ENCODE measurements at places on chromosomes 11 and 22. TPM values are rescaled to one million over a fixed set of nuclear protein-coding genes. Genes with fewer than 3 reads are reported as not detected.

- no peak overlapping the region for H3K4me3 ChIP-seq
- H3K4me1 ChIP-seq, result no peaks in the 10 kb centered on the region
- DNase-seq, result no peak
- H3K36me3 ChIP-seq, result peaks cover 95% of the 10 kb centered on the region
- H3K27ac ChIP-seq, result no peak overlapping the region
- no peaks in the 10 kb centered on the region for H3K27me3 ChIP-seq
These were observed 23.8 kb downstream of the CAPRIN1 start for GRCh38 chr11:34075178-34075820.

DNA sequence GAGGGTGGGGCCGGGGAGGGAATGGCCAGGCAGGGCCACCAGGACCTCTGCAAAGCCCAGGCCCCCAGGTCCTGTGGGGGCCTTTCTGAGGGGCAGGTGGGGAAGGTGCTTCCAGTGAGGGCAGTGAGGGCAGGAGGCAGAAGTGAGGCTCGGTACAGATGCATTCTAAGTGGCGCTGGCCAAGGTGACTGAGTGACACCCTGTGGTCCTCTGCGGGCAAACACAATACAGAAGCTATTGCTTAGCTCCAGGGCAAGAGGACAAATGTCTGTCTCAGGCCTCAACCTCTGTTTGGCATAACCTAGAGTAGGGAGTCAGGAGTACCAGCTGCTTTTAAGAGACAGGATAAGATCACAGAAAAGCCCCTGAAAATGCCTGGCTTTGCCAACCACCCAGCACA, 31.3 kb downstream of the B3GAT1 start:
- H3K4me1 ChIP-seq, result no peaks in the 10 kb centered on the region
- peaks cover 19% of the 10 kb centered on the region for H3K27me3 ChIP-seq
- H3K36me3 ChIP-seq, result no peaks in the 10 kb centered on the region
- H3K4me3 ChIP-seq, result no peak overlapping the region
- DNase-seq, result no peak

- H3K4me1 ChIP-seq, result peaks cover 21% of the 10 kb centered on the region
- no peaks in the 10 kb centered on the region for H3K27me3 ChIP-seq
- H3K27ac ChIP-seq, result no peak overlapping the region
- DNase-seq, result no peak
- H3K4me3 ChIP-seq, result no peak overlapping the region
These were observed 33.7 kb downstream of the OSBPL5 start for GRCh38 chr11:3131330-3131941.

DNA sequence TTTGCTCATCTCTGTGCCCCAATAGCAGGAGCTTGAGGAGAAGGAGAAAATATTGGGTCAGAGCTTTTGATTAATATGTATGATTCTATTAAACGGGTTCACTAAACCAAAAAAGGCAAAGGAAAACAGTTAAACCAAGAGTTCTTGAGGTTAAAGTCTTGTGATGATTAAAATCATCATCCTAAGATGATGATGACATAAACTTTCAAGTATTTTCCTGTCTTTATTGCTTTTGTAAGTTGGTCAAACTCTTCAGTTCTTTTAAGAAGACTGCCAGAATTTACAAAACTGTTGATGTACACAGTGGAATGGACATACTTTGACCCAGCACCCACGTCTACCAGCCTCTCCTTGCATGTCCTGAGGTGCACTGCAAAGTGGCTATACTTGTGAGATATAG, 41.0 kb downstream of the FDX1 start:
- no peaks in the 10 kb centered on the region for H3K27me3 ChIP-seq
- no peak overlapping the region for H3K4me3 ChIP-seq
- no peak for DNase-seq

DNA sequence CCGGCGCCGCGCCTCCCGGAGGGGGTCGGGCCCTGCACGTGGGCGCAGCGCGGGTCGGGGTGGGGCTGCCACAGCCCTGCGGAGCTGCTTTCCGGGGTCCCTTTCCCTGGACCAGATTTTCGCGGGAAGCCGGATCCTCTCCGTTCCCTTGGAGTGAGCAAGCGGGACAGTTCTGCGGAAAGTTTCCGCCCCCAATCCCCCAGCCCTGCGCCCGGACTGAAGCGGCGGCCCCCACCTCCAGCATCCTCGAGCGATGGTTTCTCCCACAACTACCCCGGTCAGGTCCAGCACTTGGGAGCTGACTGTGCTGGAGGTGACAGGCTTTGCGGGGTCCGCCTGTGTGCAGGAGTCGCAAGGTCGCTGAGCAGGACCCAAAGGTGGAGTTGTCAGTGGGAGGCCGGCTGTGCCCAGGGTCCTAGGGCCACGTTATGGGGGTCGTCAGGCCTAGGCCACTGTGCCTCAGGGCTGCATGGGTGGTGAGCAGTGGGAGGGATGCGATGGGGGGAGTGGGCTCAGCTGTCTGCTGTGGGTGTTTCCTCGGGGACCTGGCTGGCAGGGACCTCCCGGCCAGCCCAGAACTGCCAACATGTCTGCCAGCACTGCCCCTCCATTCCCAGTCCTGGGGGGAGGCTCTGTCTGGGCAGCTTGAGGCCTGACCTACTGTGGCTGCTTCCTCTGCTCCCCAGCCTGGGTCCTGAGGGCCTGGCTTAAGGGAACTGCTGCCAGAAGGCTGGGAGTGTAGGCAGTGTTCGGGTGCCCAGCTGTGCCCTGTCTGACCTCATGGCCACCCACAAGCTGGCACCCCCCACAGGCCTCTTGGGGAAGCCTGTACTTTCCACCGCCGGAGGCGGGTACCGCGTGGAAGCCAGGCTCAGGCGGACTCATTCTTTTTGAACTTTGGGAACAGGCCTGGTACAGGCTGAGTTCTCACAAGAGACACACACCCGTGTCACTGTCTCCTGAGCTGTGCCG, 726 bp downstream of the ST3GAL4 start:
- peak overlapping the region; percentile 58 for H3K4me3 ChIP-seq
- H3K27me3 ChIP-seq, result no peaks in the 10 kb centered on the region

DNA sequence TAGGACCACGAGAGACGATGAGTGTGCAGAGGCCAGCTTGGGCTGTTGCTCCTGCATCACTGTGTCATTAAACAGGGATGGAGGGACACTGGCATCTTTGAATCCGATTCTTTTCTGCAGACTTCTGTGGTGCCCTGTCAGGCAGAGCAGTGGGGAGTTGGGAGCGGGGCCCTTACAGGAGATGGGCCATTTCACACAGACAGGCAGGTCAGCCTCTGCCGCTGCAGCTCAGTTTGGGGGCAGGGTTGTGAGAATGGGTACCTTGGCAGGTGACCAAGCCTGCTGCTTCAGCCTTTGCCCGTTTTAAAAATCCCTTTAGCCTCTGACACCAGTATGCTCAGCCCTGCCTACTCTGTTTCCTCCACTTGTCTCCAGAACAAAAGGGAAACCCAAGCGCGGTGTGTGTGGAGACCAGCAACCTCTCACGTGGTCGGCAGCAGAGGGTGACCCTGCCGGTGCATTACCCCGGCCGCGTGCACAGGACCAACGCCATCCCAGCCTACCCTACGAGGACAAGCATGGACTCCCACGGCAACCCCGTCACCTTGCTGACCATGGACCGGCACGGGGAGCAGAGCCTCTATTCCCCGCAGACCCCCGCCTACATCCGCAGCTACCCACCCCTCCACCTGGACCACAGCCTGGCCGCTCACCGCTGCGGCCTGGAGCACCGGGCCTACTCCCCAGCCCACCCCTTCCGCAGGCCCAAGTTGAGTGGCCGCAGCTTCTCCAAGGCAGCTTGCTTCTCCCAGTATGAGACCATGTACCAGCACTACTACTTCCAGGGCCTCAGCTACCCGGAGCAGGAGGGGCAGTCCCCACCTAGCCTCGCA, 12.6 kb downstream of the C22orf31 start:
- no peak overlapping the region for H3K4me3 ChIP-seq
- H3K4me1 ChIP-seq, result no peaks in the 10 kb centered on the region
- DNase-seq, result no peak
- no peak overlapping the region for H3K27ac ChIP-seq
- peaks cover 69% of the 10 kb centered on the region for H3K36me3 ChIP-seq
- no peaks in the 10 kb centered on the region for H3K27me3 ChIP-seq

- H3K36me3 ChIP-seq, result peaks cover 100% of the 10 kb centered on the region
- no peak overlapping the region for H3K4me3 ChIP-seq
- peak overlapping the region; percentile 76 for H3K27ac ChIP-seq
- H3K27me3 ChIP-seq, result no peaks in the 10 kb centered on the region
- peaks cover 15% of the 10 kb centered on the region for H3K4me1 ChIP-seq
- DNase-seq, result no peak
These were observed 12.1 kb downstream of the CPSF7 start for GRCh38 chr11:61417670-61418069.

DNA sequence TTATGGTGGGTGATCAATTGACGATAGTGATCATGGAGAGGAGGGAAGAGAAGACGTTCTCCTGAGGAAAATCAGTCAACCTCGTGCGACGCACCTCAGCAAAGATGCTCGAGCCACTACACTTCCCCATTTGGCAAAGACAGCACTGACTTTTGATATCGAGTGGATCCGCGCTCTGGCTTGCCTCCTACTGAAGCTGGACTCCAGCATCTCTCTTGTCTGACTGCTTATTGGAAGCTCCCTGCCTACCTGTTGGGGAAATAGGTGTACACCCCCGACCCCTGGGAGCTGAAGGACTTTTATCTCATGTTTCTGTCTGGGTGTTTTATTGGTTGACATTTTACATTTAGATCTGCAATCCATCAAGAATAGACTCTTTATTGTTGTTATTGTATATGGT, 476.8 kb upstream of the B3GAT1 start:
- no peaks in the 10 kb centered on the region for H3K4me1 ChIP-seq
- no peak overlapping the region for H3K27ac ChIP-seq

DNA sequence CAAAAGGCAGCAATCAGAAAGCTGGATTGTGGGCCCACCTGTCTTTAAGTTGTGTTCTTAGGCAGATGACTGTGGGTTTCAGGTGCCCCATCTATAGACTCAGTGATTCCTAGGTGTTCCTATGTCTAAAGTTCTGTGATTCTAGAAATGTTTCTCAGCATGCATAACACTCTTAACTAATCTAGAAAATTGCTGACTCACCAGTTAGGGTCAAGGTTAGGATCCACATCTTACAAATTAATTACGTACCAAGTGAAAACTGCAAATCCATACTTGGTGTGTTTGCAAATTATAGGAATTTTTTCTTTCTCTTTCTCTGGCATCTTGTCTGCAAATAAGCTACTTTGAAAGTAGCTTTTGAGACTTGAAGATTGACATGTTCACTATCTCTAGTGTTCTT, 7.7 kb downstream of the CECR2 start:
- DNase-seq, result no peak
- peaks cover 27% of the 10 kb centered on the region for H3K4me1 ChIP-seq
- no peak overlapping the region for H3K4me3 ChIP-seq

GRCh38 chr22:41827671-41828070, 5.2 kb upstream of the SREBF2 start:
- no peaks in the 10 kb centered on the region for H3K36me3 ChIP-seq
- H3K4me3 ChIP-seq, result no peak overlapping the region
- no peak for DNase-seq

GRCh38 chr22:48320683-48321451, 1506.8 kb downstream of the BRD1 start:
- H3K27ac ChIP-seq, result no peak overlapping the region
- no peaks in the 10 kb centered on the region for H3K4me1 ChIP-seq
- no peak for DNase-seq

DNA sequence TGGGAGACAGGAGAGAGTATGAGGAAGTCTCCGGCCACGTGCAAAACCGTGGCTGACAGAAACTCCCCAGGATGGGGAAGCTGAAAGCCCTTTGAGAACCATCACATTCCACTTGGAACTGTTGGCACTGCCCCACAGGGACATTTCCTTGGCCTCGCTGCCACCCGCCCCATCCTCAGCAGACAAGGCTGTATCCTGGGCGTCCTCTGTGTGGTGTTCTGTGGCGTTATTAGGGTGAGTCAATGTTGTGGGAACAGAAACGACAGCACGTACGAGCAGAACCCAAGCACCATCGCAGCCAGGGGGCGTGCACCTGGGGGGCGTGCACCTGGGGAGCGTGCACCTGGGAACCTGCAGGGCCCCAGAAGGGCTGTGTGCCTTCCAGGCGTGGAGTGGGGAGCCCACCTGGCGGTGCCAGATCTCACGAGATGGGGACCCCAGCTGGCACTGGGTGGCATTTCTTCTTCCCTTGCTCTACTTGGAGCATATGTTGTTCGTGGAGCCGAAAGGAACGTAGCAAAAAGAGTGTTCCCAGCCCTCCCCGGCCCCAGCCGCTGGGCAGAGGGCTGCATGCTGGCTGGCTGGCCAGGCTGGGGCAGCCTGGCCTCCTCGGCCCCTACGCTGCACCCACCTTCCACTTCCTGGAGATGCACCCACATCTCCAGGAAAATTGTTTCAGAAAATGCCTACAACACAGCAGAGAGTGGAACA, 35.4 kb downstream of the NFAM1 start:
- no peak overlapping the region for H3K27ac ChIP-seq
- no peaks in the 10 kb centered on the region for H3K36me3 ChIP-seq
- H3K27me3 ChIP-seq, result no peaks in the 10 kb centered on the region
- peak; percentile 13 for DNase-seq
- peaks cover 5% of the 10 kb centered on the region for H3K4me1 ChIP-seq

The ACTN3 gene
- 0.03 TPM for polyA plus RNA-seq

The SLC6A5 gene
- not detected for polyA plus RNA-seq

The F2 gene
- polyA plus RNA-seq, result 0.15 TPM

The KCNJ11 gene
- 15.0 TPM for polyA plus RNA-seq

The AP5B1 gene
- 5.0 TPM for polyA plus RNA-seq

The OR8H1 gene
- not detected for polyA plus RNA-seq

The APOA5 gene
- not detected for polyA plus RNA-seq

The DENND5A gene
- 48.9 TPM for polyA plus RNA-seq
